ENCODE measurements at places on chromosomes 3 and 15.

DNA sequence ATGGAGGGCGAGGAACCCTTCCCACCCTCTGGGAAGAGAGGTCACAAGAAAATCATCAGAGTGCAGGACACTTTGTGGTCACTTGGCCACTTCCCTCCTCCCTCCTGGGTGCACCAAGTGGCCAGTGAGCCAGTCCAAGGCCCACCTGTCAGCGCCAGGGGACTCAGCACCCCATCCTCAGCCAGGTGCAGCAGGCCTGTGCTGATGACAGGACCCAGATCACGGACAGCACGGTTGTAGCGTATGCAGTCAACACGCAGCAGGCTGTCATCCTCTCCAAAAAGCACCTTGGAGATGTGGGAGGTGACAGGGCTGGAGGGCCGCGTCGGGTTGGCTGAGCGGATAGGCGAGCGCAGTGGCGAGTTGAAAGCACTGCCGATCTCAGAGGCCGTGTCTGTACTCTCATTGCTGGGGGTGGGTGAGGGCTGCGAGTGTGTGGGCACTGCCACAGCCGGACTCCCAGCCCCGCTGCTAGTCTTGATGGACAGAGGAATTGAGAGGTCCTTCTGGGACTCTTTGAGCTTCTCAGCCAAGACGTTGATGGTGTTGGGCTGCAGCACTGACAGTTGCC, 41.5 kb downstream of the SEMA3G start:
- no peak for DNase-seq
- peaks cover 6% of the 10 kb centered on the region for H3K36me3 ChIP-seq
- no peak overlapping the region for H3K4me3 ChIP-seq
- H3K27me3 ChIP-seq: no peaks in the 10 kb centered on the region
- H3K4me1 ChIP-seq: peaks cover 5% of the 10 kb centered on the region
- H3K27ac ChIP-seq: no peak overlapping the region

- H3K27ac ChIP-seq: no peak overlapping the region
- DNase-seq: no peak
- no peaks in the 10 kb centered on the region for H3K27me3 ChIP-seq
Observed at GRCh38 chr3:142228964-142229363, 3.6 kb upstream of the GK5 start.

- H3K27me3 ChIP-seq: no peaks in the 10 kb centered on the region
- peak; percentile 34 for DNase-seq
- peak overlapping the region; percentile 67 for H3K27ac ChIP-seq
- H3K36me3 ChIP-seq: peaks cover 2% of the 10 kb centered on the region
- peaks cover 49% of the 10 kb centered on the region for H3K4me1 ChIP-seq
Observed at GRCh38 chr15:64653757-64654156, 121.6 kb downstream of the RBPMS2 start.

DNA sequence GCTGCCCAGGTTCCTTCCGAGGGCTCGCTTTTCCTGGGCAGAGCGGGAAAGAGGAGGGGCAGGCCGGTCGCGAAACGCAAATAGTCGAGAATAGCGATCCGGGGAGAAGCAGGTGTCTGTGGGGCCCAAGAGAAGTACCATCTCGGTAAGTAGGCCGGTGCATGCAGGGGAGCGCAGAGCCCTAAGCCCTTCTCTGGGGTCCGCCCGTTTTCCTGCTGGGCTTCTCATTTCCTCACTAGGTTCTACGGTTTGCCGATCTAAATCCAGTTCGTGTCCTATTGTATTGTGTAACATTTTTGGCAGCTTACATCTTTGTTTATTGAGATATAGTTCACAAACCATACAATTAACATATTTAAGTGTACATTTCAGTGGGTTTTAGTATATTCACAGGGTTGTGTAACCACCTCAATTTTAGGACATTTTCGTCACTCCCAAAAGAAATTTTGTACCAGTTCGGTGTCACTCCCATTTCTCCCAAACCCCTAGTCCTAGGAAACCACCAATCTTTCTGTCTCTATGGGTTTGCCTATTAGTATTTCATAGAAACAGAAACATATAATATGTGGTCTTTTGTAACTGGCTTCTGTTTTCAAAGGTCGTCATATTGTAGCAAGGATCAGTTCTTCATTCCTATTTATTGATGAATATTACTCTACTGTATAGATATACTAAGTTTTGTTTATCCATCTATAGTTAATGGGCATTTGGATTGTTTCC, 6.8 kb upstream of the TRIM69 start:
- peak overlapping the region; percentile 98 for H3K27ac ChIP-seq
- no peak for DNase-seq
- peaks cover 17% of the 10 kb centered on the region for H3K36me3 ChIP-seq
